ENCODE measurements at places on chromosomes 11 and 22. TPM values are rescaled to one million over a fixed set of nuclear protein-coding genes. Genes with fewer than 3 reads are reported as not detected.

Gene SCN3B
- 2.4 TPM for polyA plus RNA-seq

Gene RFPL2
- polyA plus RNA-seq = 0.34 TPM

Gene BTBD10
- polyA plus RNA-seq = 81.7 TPM

Gene CLMP
- 6.5 TPM for polyA plus RNA-seq

Gene PPM1F
- polyA plus RNA-seq = 17.4 TPM

Gene PEX26
- polyA plus RNA-seq = 16.8 TPM

Gene FGF3
- polyA plus RNA-seq = not detected

Gene NRXN2
- polyA plus RNA-seq = 46.8 TPM

Gene TSKU
- polyA plus RNA-seq = 25.9 TPM

Gene MS4A15
- 0.82 TPM for polyA plus RNA-seq

Gene CENPM
- 15.7 TPM for polyA plus RNA-seq

Gene TRIM51
- polyA plus RNA-seq = 0.20 TPM

Gene ESRRA
- 13.7 TPM for polyA plus RNA-seq

Gene KCNJ4
- 1.7 TPM for polyA plus RNA-seq

Gene WNT7B
- 0.65 TPM for polyA plus RNA-seq

Gene TMEM191C
- 35.3 TPM for polyA plus RNA-seq

Gene JHY
- 46.3 TPM for polyA plus RNA-seq

Gene SLC25A18
- polyA plus RNA-seq = 6.8 TPM

Gene OR4P4
- polyA plus RNA-seq = not detected

Gene TRPM5
- 0.46 TPM for polyA plus RNA-seq

Gene PDGFD
- polyA plus RNA-seq = 6.0 TPM

Gene PRDX5
- 287 TPM for polyA plus RNA-seq

Gene KRTAP5-11
- polyA plus RNA-seq = not detected

Gene BDNF
- 1.1 TPM for polyA plus RNA-seq

Gene NPAS4
- 0.09 TPM for polyA plus RNA-seq

Gene SLC22A6
- not detected for polyA plus RNA-seq

Gene FBLN1
- 154 TPM for polyA plus RNA-seq

Gene OR5T2
- not detected for polyA plus RNA-seq

Gene YPEL1
- 168 TPM for polyA plus RNA-seq

Gene ARHGAP8
- polyA plus RNA-seq = 9.7 TPM

Gene ANO5
- polyA plus RNA-seq = 5.8 TPM

Gene NDUFC2
- 210 TPM for polyA plus RNA-seq

Gene KCNE3
- polyA plus RNA-seq = 3.3 TPM

Gene POU2AF2
- polyA plus RNA-seq = 7.9 TPM

Gene BACE1-AS
- polyA plus RNA-seq = 11.2 TPM

Gene GATD1
- 64.3 TPM for polyA plus RNA-seq

Gene LRRC56
- polyA plus RNA-seq = 23.5 TPM

Data from testis (tissue), 5 donors.